ENCODE measurements at places on chromosomes 3 and 15.

GRCh38 chr3:117719316-117719926 is 1009.8 kb downstream of the TUSC7 start:
- no peak for DNase-seq

DNA sequence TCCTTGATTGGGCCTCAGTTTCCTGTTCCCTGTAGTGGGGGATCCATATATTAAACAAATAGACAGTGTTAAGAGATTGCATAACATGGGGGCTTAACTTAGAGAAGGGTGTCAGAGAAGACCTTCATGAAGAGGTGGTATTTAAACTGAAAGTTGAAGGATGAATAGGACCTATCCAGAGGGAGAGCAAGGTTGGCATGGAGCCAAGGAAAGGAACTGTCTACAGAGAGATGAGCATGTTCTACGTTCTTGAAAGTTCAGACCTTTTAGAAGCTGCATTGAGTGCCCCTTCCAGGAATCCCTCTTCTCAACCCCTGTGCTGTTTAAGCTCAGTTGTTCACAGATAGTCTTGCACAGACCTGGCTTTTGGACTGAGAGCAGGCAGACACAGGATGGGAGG is 2.4 kb downstream of the HTD2 start:
- no peak for DNase-seq

GRCh38 chr3:118736107-118736506 is 298.5 kb downstream of the IGSF11 start:
- DNase-seq: no peak

DNA sequence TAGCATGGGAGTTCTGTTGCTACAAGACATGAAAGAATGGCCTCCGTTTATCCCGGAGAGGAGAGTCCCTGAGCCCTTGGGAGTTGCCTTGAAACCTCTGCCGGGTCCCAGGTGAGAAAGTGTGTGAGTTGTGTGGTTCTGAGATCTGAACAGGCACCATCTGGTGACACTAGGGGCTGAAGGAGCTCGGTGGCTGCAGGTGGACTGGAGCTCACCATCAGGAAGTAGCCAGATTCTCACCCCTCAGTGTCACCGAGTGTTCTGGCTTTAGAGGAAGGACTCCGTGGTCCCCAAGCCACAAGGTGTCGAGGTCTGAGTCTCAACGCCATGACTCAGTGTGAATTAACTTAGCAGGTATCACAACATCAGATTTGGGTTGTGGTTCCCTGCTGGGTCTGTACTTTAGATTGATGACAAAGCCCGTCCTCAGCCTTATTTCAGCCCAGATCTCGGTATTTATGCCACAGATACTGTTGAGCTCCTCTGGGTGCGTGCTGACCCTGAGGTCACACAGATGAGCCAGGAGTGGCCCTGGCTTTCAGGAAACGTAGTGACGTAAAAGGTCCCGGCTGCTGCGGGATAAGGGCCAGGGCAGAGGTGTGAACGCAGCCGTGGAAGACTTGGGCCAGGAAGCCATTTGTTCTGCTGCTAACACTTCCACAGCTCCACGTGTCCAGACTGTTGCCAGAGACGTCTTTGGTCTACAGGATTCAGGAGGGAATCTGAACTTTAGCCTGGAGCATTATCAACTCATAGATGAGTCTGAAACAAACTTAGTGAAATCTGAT is 54.4 kb downstream of the PGPEP1L start:
- DNase-seq: no peak

GRCh38 chr3:144482876-144483275 is 511.3 kb downstream of the DIPK2A start:
- DNase-seq: no peak

DNA sequence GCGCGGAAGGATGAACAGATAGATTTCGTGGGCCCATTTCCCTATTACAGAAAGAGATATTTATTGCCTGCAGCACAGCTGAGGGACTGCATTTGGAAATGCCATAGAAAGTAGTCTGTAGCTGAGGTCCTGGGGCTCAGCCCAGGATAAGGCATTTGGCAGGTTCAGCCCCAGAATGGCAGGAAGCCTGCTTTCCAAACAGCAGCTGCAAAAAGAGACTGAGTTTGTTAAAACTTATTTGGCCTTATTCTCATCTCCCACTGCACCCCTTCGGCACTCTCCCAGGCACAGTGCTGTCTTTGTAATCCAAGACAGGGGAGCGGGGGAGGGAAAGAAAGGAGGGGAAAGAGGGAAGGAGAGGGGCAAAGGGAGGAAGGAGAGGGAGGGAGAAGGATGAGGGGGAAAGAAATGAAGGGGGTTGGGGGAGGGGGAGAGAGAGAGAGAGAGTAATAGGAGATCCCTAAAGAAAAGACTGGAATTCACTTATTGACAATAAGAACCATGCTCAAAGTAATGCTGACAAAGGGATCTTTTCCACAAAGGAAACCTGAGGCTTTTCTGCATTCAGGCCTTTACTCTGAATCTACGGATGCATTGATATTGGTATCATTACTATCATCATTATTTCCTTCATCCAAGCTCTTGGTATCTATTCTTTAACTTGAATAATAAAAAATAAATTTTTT is 94.0 kb upstream of the LRRN1 start:
- no peak for DNase-seq

DNA sequence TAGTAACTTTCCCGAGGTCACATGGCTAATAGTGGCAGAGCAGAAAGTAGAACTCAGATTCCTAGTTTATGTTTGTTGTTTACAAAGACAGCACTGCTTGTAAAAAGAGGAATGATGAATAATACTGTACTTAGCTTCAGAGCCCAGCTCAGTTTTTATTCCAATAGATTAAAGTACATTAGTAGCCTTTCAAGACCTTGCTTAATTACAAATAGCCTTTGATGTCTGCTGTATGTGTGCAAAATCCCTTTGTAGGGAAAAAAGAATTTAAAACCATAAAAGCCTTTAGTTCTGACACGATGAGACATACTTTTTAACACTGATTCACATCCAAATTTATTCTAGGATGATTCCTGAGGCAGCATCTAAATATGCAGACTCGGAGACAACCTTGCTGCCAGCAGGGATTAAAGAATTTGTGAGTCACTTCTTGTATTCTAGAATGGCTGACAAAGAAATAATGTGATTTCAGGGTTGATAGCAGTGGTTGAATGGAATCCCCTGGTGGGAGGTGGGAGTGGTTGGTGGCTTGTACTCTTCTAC is 324.2 kb upstream of the TGFBR2 start:
- DNase-seq: no peak

DNA sequence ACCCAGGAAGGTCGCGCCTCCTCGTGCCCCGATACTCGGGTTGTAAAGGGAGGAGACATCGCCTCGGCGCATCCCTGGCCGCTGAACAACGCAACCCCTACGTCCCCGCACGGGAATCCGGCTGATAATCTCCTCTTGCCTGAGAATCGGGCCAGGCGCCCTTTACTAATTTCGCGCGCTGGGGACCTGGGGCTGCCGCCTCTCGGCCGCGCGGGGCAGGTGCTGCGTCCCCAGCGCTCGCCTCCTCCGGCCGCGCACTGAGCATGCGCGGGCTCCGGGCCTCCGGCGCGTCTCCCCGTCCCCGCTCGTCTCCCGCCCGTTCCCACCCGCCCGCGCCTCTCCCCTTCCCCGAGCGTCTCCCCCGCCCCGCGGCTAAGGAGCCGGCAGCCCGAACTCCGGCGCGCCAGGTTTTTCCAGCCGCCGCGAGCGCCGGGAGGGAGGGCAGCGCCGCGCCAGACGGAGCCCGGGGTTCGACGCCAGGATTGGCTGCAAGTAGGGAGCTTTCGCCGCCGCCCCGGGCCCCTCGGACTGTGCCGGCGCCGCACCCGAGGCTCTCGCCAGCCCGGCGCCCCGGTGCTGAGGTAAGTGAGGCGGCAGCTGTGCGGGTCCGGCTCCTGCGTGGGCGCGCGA is at the start of gene CNTN4:
Gene CNTN4 (plus strand): TSS at position 469 of the 630 bp plus-strand sequence.
- DNase-seq: no peak

DNA sequence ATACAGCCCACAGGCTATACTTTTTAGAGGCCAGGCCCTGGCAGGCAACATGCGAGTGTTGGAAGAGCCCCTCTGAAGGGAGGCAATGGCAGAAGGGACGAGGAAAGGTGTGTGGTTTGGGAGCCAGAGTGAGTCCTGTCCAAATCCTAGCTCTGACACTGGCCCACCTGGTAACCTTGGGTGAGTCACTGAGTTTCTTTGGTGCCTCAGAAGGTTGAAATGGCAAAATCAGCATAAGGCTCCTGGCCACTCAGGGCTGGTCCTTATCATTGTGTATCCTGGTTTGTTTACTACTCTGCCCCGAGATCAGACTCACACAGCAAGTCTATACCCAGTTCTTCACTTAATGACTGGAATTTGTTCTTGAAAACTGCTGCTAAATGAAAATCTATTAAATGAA is 71.4 kb upstream of the TLE3 start:
- no peak for DNase-seq

- DNase-seq: no peak
These were observed 6.7 kb downstream of the LNP1 start for GRCh38 chr3:100407977-100408532.

GRCh38 chr3:194761384-194761783 is 75.7 kb downstream of the FAM43A start:
- no peak for DNase-seq

DNA sequence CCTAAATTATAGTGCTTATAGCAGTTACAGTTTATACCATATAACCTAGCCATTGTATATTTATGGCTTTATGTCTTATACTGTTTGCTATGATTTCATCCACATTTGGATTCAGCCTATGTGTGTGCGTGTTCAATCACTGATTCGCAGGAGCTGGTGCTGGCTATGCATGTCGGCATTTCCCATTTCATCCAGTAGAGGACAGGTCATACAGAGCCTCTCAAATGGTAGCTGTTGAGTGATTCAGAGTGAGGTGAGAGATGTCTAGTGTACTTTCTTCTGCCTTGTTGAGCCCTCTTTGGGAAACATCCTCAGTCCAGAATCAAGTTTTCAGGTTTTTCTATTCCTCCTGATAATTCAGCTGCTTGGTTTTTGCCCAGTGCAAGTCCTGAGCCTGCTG is 76.1 kb downstream of the FRMD4B start:
- no peak for DNase-seq

DNA sequence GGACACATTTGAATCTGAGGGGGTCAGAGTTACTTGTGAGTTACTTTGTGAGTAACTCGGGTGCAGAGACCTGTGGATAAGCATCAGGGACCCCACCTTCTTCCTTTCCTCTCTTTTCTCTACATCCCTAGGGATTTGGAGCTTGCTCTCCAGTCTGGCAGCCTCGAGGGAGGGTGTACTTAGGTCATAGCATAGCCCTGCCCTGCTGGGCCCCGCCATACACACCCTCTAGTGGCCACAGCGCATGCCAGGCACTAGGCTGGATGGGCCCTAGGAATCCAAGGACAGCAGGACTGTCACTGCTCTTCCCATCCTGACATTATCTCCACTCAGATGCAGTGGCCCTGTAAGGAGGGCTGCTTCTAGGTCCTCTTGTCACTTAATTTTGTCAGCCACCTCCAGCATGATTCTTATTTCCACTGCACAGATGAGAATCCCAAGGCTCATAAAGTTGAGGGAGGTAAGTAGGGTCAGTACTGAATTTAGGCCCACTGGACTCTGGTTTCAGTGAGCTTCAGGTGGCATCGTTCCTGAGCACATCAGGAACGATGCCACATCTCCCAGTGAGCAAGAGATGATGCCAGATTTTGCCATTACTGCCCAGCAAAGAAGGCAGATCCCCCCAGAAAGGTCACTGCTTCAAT is 3.6 kb upstream of the SMAD6 start:
- DNase-seq: no peak

DNA sequence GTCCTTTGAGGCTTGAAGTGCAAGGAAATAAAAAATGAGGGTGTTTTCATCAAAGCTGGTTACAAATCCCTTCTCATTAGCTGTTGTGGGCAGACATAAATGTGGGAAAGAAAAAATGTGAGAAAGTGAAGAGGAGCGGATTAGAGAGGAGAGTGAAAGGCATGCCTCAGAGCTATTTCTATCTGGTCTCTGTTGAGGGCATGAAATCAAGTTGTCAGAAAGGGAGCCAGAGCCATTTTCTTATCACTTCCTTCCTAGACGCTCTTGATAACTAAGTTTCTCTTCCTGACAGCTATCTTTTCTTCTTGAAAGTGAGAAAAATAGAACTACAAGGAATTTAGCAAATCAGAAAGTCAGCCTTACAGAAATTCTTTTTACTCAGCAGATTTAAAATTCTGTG is 20.8 kb upstream of the CAPN3 start:
- no peak for DNase-seq

GRCh38 chr3:135057996-135058395 is 262.9 kb downstream of the EPHB1 start:
- no peak for DNase-seq

- no peak for DNase-seq
These were observed 267.7 kb downstream of the CHL1 start for GRCh38 chr3:464255-464654.

DNA sequence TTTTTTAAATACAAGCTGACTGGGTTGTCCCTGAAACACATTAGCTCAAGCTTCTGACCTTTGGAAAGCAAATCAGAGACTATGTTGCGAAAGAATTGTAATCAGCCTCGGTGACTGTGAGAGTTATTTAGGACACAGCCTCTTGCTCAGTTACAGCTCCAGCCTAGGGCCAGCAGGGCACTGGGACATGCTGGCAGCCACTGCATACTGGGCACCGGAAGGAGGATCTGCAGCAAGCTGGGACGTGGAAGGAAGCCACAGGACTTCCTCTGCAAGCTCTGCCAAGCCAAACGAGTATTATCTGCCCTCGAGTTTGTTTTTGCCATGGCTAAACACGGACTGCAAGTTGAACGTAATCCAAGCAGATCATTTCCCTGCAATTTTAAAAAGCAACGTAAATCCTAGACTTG is 24.4 kb upstream of the COPG1 start:
- DNase-seq: no peak
